ELR (cell line): ENCODE measurements at places on chromosomes 2 and 18.

DNA sequence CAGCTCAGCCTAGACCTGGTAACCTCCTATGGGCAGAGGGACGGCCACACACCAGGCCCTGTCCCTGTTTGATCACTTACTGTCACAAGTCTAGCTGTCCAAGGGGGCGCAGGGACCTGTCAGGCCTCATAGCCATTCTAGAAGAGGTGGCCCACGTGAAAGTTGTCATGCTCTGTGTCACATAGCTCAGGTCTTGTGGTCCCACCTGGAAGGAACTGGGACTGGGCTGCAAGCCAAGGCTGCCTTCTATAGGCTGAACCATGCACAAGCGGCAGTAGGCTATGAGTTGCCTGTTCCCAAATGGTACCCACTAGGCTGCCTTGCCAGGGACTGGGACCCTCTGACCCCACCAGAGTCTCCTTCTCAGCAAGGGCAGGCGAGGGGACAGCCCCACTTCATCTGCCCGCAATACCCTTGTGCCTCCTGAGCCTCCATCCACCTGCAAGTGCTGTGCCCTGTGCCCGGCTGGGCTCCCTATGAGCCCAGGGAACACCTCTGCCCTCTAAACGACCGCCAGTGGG lies 177.5 kb downstream of the ANAPC1 start:
- DNase-seq = no peak

- peak; percentile 71 for DNase-seq
Observed at GRCh38 chr2:135563793-135564192, 32.5 kb downstream of the R3HDM1 start.

DNA sequence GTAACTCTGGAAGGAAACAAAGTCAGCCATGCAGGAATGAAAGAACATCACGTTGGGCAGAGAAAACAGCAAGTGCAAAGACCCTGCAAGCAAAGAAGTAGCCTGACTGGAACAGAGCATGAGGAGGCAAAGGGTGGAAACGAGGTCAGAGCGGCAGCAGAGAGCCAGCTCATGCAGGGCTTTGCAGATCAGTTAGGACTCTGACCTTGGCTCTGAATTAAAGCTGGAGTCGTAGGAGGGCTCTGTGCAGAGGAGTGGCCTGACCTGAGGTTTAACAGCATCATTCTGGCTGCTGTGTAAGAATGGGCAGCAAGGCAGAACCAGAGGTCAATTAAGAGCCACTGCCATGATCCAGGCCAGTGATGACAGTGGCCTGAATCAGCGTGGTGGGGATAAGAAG lies 220.7 kb downstream of the PRKCE start:
- DNase-seq = peak; percentile 31

DNA sequence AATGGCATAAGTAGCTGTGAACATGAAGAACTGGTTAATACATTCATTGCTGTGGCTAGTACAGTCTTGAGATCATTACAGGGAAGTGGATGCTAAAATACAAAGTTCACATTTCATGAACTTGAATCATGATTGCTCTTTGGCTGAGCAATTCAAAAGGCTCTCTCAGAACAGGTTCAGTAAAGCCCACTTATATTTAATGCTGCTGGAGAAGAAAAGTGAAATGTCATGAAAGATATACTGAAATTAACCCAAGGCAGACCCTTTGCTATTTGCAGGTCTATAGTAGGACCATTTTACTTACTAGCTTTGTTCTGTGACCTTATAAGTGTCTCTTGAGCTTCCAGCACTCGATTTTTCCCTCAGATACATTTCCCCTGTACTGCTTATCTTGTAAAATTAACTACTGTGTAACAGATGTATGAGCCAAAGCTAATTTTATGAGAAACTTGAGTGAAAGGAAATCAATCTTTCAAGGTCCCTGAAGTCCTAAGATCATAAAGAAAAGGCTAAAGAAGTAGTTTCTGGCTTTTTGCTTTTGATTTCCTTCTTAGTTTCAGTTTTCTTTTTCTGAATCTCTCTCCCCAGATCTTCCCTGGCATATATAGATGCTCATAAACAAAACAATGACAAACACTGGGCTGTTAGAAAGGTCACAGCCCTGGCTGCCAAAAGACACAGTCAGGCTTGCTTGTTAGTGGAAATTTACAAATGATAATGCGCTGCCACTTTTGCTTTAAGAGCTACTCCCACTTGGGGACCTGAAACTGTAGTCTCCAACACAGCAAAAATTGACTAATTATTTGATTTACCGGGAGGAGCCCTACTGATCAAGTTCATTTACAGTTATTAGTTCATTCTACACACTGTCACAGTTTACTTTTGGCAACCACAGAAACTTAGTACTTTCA lies 132.7 kb upstream of the XPO1 start:
- DNase-seq = peak; percentile 70

- no peak for DNase-seq
Observed at GRCh38 chr2:8241317-8241716, 440.5 kb upstream of the ID2 start.

DNA sequence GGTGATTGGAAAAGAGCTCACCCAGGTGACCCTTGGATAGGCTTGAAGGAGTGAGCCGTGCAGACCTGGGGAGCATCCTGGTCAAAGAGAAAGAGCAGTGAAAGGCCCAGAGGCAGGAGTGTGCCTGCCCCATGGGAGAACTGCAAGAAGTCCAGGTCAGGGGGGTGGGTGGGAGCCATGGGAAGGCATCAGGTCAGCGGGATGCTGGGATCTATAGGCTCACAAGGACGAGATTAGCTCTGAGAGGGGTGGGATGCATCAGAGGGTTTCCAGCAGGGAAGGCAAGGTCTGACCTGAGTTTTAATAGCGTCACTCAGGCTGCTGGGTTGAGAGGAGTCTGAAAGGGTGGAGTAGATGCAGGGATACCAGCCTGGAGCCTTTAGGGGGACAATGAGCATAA lies 158.6 kb downstream of the SMAD7 start:
- no peak for DNase-seq
